Thymus (tissue), 14 donors: ENCODE measurements at places on chromosomes 1 and 21. TPM values are rescaled to one million over a fixed set of nuclear protein-coding genes. Genes with fewer than 3 reads are reported as not detected.

KCNJ15 gene
- 1.1 TPM for total RNA-seq

INKA2 gene
- 1.4 TPM for total RNA-seq

AMY2A gene
- total RNA-seq, result not detected

RNF186 gene
- total RNA-seq, result 0.14 TPM

PRELP gene
- 0.09 TPM for total RNA-seq

THEM5 gene
- total RNA-seq, result 0.09 TPM

USP33 gene
- total RNA-seq, result 45.4 TPM

CEP104 gene
- 12.8 TPM for total RNA-seq

CHD5 gene
- 0.28 TPM for total RNA-seq

ATP6V1G3 gene
- total RNA-seq, result not detected

LCE2D gene
- not detected for total RNA-seq

OR6N1 gene
- total RNA-seq, result not detected

HAO2 gene
- total RNA-seq, result 5.8 TPM

DTL gene
- total RNA-seq, result 23.4 TPM

OR14K1 gene
- not detected for total RNA-seq

NTNG1 gene
- total RNA-seq, result 5.1 TPM

TSSK3 gene
- 0.28 TPM for total RNA-seq

FAM72B gene
- total RNA-seq, result 8.5 TPM

TAF13 gene
- 14.8 TPM for total RNA-seq

PPT1 gene
- 81.5 TPM for total RNA-seq

C4BPA gene
- 0.09 TPM for total RNA-seq

KCNE2 gene
- 0.14 TPM for total RNA-seq

MYOG gene
- total RNA-seq, result 7.8 TPM

RRP1B gene
- 20.1 TPM for total RNA-seq

LMNA gene
- total RNA-seq, result 51.6 TPM

KRTAP19-3 gene
- total RNA-seq, result not detected

SZRD1 gene
- total RNA-seq, result 46.5 TPM

PDC gene
- 0.14 TPM for total RNA-seq

AMPD1 gene
- 0.05 TPM for total RNA-seq

DDAH1 gene
- total RNA-seq, result 0.99 TPM

CFHR4 gene
- total RNA-seq, result 0.19 TPM

WDR64 gene
- total RNA-seq, result 0.14 TPM

ZNF362 gene
- total RNA-seq, result 11.0 TPM

CXADR gene
- 3.2 TPM for total RNA-seq

GBP5 gene
- 13.8 TPM for total RNA-seq

OPTC gene
- total RNA-seq, result 0.09 TPM

TMCO4 gene
- 6.0 TPM for total RNA-seq

ANP32E gene
- total RNA-seq, result 55.4 TPM

TMEM269 gene
- total RNA-seq, result 0.05 TPM

SFT2D2 gene
- 12.6 TPM for total RNA-seq

CFHR2 gene
- total RNA-seq, result 0.09 TPM

AMY1B gene
- total RNA-seq, result 0.14 TPM

IGSF9 gene
- 1.7 TPM for total RNA-seq

ODF2L gene
- total RNA-seq, result 38.8 TPM

SLC35E2B gene
- 22.5 TPM for total RNA-seq

BNIPL gene
- total RNA-seq, result 0.52 TPM

GBP6 gene
- total RNA-seq, result 0.61 TPM

TMCC2 gene
- 5.1 TPM for total RNA-seq

FTCD gene
- 0.09 TPM for total RNA-seq

CLDN17 gene
- 0.09 TPM for total RNA-seq

FABP3 gene
- 5.2 TPM for total RNA-seq

BMP8B gene
- 0.14 TPM for total RNA-seq

SLC22A15 gene
- 0.52 TPM for total RNA-seq

RIT1 gene
- total RNA-seq, result 24.4 TPM

KDF1 gene
- 2.5 TPM for total RNA-seq

LRRC71 gene
- total RNA-seq, result not detected

HSD3B2 gene
- 0.42 TPM for total RNA-seq

DEDD gene
- total RNA-seq, result 14.7 TPM
